Stimulated activated CD8-positive, alpha-beta memory T cell treated with anti-CD3 and anti-CD28 coated beads, Interleukin-4, amount 100 ng/mL, for 24 hours (primary cell): ENCODE measurements at places on chromosomes 6 and 20.

DNA sequence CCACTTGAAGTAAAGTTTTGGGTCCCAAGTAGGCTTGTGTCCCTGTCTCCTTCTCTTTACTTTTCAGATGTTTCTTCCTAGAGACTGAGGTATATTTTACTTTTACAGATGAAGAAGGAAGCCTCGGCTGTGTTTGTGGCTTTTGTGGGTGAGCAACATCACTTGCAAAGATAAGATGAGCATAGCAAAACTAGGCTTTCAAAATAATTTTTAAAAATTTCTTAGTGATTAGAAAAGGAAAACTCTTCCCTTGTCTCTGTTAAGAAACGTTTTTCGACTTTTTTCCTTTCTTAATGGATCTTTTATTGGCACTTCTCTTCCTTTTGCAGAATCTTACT, 7.6 kb downstream of the PTPN1 start:
- no peak for DNase-seq

DNA sequence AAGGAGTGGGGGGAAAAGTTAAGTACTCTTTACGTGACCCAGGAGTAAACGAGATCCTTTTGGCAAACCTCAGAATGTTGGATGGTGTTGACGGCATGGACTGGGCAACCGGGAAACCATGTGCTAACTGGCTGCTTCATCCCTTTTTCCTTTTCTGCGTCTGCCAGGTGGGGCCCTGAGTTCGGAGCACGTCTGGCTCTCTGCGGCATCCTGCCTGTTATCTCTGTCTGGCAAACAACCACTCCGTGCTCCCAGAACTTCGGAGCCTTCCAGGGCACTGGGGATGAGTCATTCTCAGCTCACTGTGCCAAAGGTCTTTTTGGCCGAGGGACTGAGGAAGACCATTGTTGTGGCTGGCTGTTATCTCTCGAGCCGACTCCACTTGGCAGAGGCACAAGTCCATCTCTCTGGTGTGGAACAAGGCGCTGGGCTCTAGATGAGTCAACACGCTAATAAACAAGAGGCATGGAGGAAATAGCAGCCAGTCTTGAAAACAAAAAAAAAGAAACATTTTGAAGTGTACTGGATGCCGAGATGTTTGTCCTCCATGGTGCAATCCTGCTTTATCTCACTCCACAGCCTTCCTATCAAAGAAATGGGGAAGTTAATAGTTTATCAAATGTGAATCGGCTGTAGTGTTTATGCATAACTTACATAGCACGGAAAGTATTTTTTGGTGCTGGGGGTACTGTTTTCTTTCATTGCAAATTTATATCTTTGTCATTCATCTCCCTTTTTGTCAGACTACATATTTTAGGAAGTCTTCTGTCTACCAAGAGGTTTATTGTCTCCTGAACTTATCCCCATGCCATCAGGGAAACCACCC, 64.6 kb upstream of the TXNDC5 start:
- no peak for DNase-seq

DNA sequence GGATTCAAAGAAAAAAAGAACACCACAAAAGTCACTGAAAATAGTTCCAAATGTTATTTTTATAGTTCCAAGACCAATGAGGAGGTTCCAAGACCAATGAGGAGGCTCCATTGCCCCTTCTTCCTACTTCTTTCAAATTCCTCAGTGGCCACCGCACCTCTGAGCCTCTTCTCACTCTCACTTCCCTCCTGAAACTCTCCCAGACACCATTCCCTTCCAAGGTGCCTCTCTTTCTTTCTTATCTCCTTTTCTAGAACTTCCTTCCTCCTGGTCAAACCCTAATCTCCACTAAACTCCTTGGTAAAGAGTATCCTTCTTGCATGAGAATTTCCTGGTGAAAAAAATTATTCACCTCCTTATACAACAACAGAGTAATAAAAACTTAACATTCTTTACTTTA, 20.4 kb upstream of the MCUR1 start:
- DNase-seq: no peak

- no peak for DNase-seq
Measured at GRCh38 chr20:40414843-40415615, 274.0 kb downstream of the MAFB start.

DNA sequence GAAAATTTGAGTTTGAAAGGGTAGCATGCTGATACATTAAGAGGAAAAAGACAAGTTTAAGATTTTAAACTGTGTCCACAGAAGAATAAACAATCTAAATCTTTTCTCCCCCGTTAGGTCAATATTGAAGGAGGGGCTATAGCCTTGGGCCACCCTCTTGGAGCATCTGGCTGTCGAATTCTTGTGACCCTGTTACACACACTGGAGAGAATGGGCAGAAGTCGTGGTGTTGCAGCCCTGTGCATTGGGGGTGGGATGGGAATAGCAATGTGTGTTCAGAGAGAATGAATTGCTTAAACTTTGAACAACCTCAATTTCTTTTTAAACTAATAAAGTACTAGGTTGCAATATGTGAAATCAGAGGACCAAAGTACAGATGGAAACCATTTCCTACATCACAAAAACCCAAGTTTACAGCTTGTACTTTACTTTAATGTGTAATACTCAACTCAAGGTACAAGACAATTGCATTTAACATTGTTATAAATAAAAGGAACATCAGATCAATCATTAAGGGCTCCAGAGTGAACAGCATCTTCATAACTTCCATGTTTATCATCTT, 10.8 kb downstream of the TCP1 start:
- no peak for DNase-seq

DNA sequence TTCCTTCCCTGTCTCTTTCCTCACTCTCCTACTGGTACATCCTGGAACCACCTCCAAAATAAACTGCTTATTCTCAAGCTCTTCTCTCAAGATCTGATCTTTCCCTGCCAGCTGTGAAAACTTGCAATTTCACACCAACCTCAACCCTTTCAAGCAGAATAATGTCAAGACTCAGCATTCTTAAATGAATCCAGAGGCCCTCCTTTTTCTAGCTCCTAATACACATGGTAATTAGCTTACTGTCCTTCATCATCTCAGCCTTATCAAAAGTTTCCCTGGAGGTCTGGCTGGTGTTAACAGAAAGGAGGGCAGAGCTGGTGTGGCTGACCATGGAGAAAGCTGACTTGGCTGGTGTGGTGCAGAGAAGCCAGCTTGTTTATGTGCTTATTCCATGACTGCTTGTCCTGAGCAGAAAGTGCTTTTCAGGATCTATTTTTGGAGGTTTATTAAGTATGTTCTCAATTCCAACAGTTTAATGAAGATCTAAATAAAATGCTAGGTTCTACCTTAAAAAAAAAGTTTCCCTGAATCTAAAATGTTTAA, 50.5 kb downstream of the CFAP61 start:
- DNase-seq: no peak

- DNase-seq: no peak
Measured at GRCh38 chr20:32526541-32526940, 58.6 kb downstream of the NOL4L start.

- no peak for DNase-seq
Measured at GRCh38 chr6:160069459-160069858, 52.2 kb upstream of the SLC22A1 start.

- DNase-seq: no peak
Measured at GRCh38 chr6:144898741-144899140, 613.6 kb downstream of the UTRN start.

GRCh38 chr6:154363821-154364220, 7.2 kb upstream of the IPCEF1 start:
- no peak for DNase-seq

GRCh38 chr20:63578224-63579016, 4.4 kb upstream of the HELZ2 start:
- DNase-seq: no peak

DNA sequence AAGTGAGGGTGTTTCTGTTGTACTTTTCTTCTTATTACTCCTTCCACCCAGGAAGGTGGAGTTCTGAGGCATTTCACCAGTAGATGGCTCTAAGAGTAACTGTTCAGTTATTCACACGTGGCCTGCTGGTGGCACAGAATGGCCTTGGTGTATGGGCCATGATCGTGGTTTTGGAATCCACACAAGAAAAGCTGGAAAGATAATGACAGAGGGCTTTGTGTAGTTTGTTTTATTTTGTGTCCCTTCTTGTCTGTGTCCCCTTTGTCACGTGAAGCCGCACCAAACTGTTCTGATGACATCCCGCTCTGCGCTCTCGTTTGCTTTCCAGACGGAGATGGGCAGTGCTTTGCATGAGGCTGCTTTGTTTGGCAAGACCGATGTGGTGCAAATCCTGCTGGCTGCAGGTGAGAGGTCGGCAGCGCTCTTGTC, 93.4 kb downstream of the ANKS1A start:
- no peak for DNase-seq

DNA sequence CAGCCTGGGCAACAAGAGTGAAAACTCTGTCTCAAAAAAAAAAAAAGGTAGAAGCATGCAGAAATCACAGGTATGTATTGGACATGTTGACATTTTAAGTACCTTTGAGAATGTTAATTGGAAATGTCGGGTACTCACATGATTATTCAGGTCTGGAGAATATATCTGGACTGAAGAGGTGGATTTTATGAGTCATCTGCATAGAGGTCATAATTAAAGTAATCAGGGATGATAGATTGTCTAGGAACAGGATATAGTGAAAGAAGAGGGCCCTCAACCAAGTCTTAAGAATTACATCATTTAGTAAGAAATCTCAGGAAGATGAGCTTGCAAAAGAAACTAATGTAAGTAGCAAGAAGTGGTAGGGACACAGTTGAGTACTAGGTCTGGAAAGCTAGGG, 212.5 kb downstream of the UTRN start:
- no peak for DNase-seq

DNA sequence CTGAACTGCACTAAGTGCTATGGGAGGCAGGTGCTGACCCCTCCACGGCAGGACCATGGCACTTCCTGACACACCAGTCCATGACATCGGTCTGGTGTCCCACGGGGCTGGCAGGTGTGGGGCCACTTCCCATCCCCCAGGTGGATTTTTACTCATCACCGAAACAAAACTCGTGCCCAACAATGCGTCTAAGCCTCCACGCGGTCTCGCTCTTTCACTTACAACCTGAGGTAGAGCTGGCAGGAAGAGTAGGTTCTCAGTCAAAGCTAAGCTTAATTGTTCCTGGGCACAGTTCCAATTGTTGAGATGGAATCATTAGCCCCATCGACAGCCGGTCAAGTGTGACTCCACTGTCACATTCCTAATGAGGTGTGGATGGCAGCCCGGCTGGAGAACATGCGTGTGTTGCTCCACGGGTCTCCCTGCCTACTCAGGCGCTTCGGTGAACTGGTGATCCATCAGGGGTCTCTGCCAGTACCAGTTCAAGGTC, 125.7 kb downstream of the SLC23A2 start:
- no peak for DNase-seq

DNA sequence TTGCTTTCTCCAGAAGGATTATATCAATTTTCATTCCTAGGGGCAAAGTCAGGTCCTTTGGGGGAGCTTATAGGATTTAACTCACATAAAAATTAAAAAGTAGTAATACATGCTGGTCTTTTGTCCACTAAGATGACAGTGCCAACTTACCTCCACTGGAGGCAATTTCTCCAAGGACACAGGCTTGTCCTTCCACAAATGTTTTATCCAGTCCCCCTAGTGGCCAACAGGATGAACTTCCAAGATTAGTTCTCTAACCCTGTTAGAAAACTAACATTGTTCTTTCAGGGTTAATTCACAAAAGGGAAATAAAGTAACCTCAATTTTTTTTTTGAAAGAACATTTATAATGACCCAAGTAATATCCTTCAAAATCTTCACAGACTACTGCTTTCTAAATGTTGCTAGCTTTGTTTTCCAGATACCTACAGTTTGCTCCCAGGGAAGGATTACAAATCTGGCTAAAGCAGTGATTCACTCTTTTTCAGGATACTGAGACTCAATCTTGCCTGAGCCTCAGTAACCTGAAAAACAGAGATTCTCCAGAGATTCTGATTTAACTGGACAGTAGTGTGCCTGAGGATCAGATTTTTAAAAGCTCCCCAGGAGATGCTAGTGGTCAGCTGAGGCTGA, 31.7 kb upstream of the UBR2 start:
- DNase-seq: no peak

- DNase-seq: no peak
Measured at GRCh38 chr20:32889281-32889680, 30.6 kb downstream of the EFCAB8 start.

DNA sequence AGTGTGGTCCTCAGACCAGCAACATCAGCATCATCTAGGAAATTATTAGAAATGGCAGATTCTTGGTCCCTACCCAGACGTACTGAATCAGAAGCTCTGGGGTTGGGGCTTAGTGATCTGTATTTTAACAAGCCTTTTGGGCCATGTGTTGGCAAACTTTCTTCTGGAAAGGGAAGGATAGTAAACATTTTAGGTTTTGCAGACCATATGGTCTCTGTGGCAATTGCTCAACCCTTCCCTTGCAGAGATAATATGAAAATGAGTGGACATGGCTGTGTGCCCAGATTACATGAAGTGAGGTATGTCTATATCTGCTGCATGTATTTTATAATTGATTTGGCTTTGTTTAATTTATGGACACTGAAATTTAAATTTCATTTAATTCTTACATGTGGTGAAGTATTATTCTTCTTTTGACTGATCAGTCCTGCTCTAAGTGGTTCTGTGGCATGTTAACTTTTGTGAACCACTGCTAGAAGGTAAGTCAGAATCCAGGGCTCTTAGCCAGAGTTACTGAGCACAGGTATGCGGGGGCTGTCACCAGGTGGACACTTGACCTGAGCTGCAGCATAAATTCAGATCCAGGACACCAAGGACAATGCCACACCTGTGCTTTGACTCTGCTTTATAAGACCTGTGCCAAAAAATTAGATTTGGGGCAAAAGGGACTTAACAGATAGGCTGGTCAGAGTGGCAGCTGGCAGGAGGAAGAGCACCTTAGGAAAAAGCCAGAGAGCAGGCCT, 43.2 kb downstream of the LY86 start:
- no peak for DNase-seq

DNA sequence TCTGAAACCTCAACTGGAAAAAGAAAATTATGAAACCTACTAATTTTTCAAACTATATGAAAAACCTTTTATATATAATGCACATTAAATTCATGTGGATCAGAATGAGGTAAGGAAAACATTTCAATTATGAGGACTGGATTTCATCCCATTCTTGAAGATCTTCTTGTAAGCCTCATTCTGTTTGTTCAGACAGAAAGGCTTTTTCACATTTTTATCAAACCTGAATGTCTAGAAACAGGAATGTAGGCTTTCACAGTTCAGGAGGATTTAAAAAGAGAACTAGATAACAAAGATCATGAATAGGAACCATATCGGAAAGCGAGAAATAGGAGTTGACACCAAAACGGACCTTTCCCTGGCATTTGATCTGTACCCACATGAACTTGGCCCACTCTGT, 192.5 kb upstream of the KCNK16 start:
- no peak for DNase-seq

DNA sequence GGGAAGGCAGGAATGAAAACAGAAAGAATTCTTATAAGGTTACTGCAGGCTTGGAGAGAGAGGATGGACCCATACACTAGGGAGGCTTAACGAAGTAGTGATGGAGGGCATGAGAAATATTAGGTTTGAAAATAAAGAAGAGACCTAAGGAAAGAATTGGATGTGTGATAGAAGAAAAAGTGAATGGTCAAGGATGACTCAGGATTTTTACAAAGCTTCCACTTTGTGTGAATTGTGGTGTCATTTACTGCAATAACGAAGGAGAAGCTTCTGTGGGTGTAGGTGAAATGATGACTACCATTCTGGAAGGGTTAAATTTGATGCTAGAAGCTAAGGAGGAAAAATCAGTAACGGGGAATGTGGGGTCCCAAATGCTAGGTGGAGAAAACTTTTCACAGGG, 191.2 kb downstream of the UTRN start:
- DNase-seq: no peak

GRCh38 chr6:43887906-43888683, 118.1 kb downstream of the VEGFA start:
- no peak for DNase-seq

GRCh38 chr20:24630486-24631172, 161.2 kb downstream of the SYNDIG1 start:
- DNase-seq: no peak

GRCh38 chr20:63536241-63536977, 767 bp downstream of the PTK6 start:
- DNase-seq: no peak
